ENCODE measurements at places on chromosomes 13 and 19.

GRCh38 chr19:29537181-29537580 lies 11.4 kb downstream of the VSTM2B start:
- DNase-seq = peak; percentile 17

DNA sequence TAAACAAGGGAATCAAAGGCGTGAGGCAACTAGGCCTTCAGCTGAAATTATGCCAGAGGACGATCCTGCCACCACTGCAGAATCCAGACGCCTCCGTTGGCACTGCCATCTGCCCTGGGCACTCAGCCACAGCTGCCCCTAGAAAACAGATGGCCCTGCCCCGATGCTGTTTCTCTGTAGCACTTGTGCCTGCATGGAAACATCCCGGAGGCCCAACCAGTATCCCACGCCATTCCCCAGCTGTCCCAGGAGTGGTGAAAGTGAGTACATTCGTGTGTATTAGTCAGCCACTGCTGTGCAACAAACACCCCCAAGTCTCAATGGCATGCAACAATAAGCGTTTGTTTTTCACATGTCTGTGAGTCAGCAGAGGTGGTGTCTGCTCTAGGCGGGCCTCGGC lies 8.9 kb upstream of the CRTC1 start:
- no peak for DNase-seq

GRCh38 chr13:105327581-105328126 lies 1207.8 kb downstream of the EFNB2 start:
- no peak for DNase-seq

DNA sequence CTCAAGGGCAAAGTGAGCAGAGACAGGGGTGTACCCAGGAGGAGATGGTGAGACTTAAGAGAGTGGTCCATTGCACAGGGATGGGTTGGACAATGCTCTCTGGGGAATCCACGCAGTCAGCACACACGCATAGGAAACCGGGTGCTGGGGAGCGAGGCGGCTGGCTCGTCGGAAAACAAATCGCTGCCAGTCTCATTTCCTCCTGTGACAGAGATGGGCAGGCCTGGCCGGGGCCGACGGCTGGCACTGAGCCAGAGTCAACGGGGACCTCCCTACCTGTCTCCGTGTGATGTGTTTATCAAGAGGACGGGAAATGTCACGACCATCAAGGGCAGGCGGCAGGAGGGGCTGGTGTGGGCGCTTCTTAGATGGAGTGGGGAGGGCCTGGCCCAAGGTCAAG lies 27.3 kb downstream of the PTPRS start:
- no peak for DNase-seq

DNA sequence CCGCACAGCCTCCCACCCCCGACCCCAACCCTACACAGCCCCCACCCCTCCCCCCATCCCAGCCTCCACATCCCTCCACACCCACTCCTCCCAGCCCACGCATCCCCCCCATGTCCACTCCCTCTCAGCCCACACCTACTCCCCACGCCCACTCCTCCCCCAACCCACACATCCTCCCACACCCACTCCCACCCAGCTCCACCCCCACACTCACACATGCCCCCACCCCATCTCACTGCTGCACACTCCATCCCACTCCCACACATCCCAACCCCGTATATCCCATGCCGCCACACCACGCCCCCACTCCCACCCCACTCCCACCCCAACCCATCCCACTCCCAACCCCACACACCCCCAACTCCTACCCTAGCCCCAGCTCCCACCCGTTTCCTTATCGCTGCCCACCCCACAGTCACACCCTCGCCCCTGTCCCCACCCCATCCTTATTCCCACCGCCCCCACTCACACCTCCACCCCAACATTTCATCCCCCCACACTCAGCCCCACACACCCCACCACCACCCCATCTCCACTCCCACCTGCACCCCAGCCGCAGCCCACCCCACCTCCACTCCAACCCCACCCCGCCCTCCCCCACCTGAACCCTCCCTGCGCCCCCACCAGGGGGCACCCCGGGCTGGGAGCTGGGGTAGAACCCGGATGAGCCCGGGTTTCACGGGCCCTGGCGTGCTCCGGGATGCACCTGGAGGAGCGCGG lies 809 bp downstream of the TDRD12 start:
- DNase-seq = no peak

DNA sequence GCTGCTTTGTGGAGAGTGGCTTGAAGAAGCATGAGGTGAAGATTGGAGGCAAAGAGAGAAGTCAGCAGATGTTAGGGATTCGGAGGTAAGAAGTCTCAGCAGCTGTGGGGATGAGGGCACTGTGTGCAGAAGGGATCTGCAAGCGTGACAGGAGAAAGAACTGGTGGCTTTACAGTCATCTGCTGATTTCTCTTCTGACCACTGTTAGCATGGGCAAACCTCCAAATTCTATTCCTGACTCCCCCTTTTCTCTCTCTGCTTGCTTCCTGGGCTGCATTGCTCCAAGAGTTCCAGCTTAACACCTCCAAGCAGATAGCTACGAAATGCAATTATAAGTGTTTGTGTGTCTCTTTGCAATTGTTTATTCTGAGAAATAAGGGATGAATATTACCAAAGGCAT lies 159.6 kb downstream of the GGACT start:
- DNase-seq = no peak

- no peak for DNase-seq
Measured at GRCh38 chr13:111206148-111206547, 91.0 kb downstream of the ARHGEF7 start.

DNA sequence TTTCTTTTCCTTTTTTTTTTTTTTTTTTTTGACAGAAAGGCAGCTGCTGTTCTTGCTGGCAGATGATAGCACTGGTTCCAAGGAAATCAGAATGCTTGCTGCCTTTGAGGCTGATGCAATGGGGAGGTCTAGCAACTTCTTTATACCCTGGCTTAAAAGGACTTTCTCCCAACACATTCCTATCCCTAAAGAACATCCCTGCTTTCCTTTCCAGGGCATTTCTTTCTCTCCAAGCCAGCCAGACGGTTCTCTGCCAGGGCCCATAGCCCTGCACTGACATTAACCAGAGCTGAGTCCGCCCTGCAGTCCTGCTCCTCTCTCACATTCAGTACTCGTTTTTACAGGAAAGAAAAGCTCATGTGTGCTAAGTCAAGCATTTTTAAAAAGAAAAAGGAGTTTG lies 133.9 kb upstream of the WASF3 start:
- no peak for DNase-seq

DNA sequence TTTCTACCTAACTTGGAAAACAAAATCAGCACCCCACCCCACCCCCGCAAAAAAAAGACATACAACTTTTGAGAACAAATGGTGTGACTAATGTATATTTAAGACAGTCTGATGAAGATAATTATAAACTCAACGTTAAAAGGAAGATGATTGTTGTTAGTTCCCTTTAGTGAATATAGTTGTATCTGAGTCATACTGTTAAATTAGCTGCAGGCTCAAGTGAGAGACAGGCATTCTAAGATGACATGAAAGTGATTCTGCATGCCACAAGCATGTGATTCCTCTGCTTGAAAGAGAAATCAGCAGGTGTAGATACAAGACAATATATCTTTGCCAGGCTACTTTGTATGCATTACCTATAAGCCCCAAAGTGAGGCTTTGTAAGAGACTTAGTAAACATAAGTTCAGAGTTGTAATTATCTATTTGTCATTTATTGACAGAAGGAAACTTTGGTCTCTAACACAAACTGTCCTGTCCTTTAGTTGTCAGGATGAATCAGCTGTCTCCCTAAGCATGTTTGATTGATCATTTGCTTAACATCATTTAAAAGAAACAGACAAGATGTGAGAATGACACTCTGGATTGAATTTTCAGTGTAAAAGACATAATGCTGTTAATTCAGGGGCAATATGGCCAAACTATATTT lies 319.4 kb upstream of the HTR2A start:
- DNase-seq = no peak
